ENCODE measurements at places on chromosomes 1 and 21.

GRCh38 chr1:169041366-169041765, 65.1 kb upstream of the ATP1B1 start:
- DNase-seq: no peak

GRCh38 chr1:55224729-55225128, 9.6 kb upstream of the USP24 start:
- DNase-seq: no peak

DNA sequence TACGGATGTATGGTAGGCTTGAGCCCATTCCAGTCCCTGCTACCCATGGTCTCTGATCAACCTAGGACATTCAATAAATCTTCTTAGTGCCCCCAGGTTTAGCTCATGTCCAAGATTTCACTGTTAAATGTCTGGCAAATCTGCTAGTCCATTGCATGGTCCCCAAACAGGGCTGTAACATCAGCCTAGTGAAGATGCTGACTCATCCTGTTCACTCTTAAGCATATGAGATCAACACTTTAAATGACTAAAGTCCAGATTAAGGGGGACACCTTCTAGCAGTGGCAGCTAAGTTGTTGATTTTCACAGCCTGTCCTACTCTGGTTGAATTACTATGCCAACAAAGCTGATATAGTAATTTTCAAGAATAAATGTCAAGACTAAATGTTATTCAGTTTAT, 46.5 kb upstream of the NUF2 start:
- no peak for DNase-seq

GRCh38 chr1:226888021-226888420, 17.6 kb downstream of the PSEN2 start:
- DNase-seq: no peak

DNA sequence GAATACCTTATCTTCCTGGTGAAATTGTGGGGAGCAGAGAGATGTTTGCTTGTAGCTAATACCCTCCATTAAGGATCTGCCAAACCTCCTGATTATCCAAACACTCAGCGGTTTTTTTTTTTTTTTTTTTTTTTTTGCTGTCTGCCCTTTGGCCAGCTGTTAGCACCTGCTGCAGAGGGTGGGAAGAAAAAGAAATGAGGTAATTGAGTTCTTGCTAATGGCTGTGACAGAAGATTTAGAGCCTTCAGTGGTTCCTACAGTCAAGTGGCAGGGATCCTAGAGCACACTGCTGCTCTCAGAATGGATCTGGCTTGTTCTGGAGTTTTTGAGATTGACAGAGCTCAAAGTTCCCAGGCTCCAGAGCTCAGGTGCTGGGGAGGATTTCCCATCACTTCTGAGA, 342.5 kb downstream of the DISC1 start:
- no peak for DNase-seq

GRCh38 chr1:185526344-185527307, 207.6 kb upstream of the HMCN1 start:
- no peak for DNase-seq

DNA sequence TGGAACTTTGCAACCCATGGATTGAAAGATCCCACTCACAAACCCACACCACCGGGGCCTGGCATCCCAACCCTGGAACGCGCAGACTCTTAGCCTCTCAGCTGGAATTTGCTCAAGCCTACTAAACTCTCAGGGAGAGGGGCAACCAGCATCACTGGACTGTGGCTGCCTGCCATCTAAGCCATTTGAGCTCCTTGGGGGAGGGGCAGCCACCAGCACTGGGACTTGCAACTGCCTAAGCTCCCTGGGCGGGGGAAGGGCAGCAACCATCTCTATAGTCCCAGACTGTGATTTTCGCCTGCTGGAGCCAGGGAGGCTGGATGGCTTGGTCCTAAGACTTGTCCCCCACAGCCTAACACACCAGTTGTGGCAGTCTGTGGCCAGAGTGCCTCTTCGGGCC, 122.3 kb downstream of the SNX7 start:
- no peak for DNase-seq
